ENCODE measurements at places on chromosomes 3 and 15. TPM values are rescaled to one million over a fixed set of nuclear protein-coding genes. Genes with fewer than 3 reads are reported as not detected.
A peak's percentile ranks its signal among the peaks of the same experiment; 100 is the strongest.

SLC38A3 gene
- 3.3 TPM for total RNA-seq

PRICKLE2 gene
- total RNA-seq: 8.3 TPM

ACKR2 gene
- total RNA-seq: 0.23 TPM

CD86 gene
- not detected for total RNA-seq

GOLGA6L4 gene
- total RNA-seq: 2.7 TPM

ACP3 gene
- total RNA-seq: not detected

ETV5 gene
- total RNA-seq: 10.4 TPM

A4GNT gene
- 0.40 TPM for total RNA-seq

- ATAC-seq: peak; percentile 74
Measured at GRCh38 chr3:16476636-16477035, 36.9 kb downstream of the RFTN1 start.

GRCh38 chr3:72744330-72744729 is 103.9 kb downstream of the SHQ1 start:
- ATAC-seq: no peak

GRCh38 chr3:14224895-14225294 is 46.3 kb downstream of the LSM3 start:
- no peak for ATAC-seq

GRCh38 chr3:36796881-36797280 is 32.5 kb upstream of the DCLK3 start:
- peak; percentile 90 for ATAC-seq

DNA sequence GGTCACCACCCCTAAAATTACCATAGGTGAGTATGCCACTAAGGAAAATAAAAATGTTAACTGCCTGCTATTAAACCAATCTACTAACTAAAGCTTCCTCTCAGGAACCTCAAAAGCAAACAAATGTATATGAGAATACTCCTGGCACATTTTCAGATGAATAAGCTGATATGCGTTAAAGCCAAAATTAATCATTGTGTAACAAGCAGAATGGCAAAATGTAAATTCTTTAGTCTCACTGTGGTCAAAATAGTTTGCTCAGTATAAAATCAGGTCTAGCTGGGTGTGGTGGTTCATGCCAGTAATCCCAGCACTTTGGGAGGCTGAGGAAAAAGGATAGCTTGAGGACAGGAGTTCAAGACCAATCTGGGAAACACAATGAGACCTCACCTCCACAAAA is 53.6 kb downstream of the SUMF1 start:
- ATAC-seq: peak; percentile 74

GRCh38 chr15:80405970-80406369 is 1.8 kb downstream of the ARNT2 start:
- ATAC-seq: no peak

GRCh38 chr3:112382543-112383160 is 49.7 kb downstream of the CD200 start:
- no peak for ATAC-seq

- ATAC-seq: no peak
Measured at GRCh38 chr15:85356276-85356675, 24.1 kb upstream of the AKAP13 start.

GRCh38 chr3:184347321-184348056 is 10.1 kb downstream of the FAM131A start:
- ATAC-seq: peak; percentile 2

DNA sequence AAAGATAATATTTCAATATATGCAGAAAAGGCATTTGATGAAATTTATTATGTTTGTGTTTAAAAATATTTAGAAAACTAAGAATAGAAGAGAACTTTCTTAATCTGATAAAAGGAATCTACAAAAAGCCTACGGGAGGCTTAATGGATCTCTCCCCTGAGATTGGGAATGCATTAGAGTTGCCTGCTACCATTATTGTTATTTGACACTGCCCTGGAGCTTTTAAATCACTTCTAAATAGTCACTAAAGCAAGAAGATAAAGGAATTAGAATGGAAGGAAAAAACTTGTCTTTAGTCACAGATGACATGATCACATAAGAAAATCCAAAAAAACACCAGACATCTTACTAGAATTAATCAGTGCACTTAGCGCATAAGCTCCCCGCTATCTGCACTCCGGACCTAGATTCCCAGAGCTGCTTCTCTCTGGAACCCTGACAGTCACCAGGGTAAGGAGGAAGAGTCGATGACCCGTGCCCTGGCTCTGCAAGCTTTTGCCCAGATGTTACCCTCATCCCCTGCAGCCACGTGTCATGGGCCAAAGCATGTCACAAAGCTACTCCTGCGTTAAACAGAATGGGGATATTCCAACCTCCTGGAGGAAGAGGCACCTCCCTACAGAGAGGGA is 97.1 kb downstream of the MINAR1 start:
- peak; percentile 54 for ATAC-seq

DNA sequence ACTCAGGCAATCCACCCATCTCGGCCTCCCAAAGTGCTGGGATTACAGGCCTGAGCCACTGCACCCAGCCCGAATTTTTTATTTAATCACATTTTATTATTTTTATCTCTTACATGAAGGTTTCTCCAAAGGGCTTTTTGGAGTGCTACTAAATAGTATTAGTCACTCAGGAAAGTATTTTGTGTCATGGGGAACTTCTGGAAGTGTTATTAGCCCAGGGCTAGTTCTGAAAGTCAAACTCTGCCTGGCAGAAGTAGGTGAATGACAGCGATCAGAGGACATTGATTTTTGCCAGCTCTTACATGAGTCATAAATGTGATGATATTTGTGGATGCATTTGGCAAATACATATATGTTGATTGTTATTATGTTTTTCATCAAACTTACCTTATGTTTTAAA is 48.7 kb downstream of the ZPLD1 start:
- no peak for ATAC-seq

DNA sequence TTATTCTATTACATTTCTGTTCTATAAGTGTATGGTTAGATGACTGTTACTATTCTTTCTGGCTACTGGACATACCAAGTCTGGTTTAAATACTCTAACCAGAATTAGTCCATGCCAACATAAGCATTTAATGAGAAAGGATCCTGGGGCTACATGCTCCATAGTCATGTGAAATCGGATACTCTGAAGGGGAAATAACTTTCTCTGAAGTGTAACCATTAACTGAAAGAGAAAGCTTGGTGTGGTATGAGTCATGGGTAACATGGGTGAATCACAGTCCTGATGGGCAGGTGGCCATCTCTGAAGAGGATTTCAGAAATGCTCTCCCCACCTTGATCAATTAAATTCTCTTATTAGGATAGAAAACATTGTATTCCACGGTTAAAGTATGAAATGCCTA is 69.4 kb downstream of the FHIT start:
- peak; percentile 100 for ATAC-seq

- ATAC-seq: no peak
Measured at GRCh38 chr3:8456412-8456811, 45.2 kb upstream of the LMCD1 start.

DNA sequence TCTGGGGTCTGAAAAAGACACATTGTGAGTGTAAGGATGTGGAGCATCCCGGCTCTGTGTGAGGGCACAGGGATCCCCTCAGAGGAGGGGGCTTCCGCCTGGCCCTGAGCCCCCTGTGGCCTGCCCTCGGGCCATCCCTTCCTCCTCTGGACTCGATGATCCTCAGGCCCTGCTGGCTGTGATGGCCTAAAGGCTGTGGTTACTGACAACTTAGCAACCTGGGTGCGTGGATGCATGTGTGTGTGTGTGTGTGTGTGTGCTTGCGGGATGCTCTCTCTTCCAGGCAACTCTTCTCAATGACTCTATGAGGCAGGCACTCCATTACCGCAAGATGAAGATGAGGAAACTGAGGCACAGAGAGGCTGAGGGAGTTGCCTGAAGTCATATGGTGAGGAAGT is 66.0 kb downstream of the ASB7 start:
- ATAC-seq: no peak

Data from motor neuron (in vitro differentiated cells).